Activated T-helper 17 cell treated with anti-CD3 and anti-CD28 coated beads, Interleukin-2, amount 50 U/mL, for 72 hours (primary cell): ENCODE measurements at places on chromosomes 4 and X. TPM values are rescaled to one million over a fixed set of nuclear protein-coding genes. Genes with fewer than 3 reads are reported as not detected.

DNA sequence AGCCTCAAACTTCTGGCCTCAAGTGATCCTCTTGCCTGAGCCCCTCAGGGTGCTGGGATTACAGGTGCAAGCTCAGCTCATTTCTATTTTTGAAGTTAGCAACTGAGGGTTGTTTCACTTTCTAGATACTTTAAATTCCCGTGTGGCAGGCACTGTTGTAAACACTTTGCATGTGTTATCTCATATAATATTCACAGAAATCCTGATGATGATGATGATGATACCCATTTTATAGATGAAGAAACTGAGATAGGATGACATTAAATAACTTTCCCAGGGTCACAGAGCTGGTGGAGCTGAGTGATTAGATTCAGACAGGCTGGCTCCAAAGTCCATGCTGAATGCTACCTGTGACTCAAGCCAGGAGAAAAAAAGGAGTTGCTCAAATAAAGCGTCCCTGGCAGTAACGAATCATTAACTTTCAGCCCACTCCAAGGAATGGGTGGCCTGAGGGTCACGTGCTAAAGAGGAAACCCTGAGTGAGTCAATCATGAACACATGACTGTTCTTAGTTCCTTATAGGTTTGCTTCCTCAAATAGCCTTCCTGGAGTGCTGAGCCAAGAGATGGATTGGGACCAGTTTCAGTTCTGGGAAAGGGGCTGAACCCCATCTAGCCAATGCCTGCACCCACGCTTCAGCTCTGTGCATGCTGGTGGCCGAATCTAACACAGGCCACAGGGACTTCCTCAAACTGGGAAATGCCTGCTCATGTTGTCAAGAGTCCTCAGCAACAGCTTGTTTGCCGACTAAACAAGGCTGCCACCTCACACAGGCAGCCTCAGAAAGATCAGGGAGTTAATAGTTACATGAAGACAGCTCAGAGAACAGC, 52.8 kb downstream of the RBM47 start:
- ATAC-seq = peak; percentile 71

DNA sequence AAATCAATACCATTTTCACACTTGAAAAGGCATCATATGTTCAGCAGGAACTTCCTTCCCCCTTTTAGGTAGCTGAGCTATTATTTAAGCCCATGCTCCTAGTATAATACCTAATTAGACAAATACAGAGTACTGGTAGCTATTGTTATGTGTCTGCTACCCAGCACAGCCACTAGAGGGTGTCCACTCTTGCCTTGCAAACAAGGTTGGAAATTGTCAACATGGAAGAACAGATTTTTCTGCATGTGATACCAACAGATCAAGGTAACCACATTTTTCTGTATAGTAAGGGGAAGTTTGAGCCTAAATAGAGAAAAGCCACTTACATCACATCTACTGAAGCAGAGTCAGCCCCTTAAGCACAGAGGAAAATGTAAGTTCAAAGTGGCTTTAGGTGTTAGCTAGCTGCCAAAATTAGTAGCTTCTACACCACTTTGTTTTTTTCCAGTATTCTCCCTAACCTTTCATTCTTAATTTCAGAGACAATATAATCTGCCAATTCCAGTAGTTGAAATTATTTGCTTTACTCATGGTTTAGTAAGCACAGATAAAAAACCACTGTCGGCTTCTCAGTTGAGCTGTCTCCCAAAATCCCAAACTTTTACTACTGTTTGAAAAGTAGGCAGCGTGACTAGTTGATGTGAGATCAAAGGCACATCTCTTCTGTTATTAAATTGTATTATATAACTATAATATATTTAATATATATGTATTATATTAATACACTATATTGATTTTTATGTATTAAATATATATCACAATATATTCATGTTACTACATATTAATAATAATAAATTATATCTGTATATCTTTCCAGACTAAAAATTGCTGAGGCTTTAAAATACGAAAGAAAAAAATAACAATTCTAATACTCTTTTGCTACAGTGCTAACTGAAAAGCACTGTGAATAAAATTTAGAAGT, 38.2 kb downstream of the EDNRA start:
- peak; percentile 43 for ATAC-seq

DNA sequence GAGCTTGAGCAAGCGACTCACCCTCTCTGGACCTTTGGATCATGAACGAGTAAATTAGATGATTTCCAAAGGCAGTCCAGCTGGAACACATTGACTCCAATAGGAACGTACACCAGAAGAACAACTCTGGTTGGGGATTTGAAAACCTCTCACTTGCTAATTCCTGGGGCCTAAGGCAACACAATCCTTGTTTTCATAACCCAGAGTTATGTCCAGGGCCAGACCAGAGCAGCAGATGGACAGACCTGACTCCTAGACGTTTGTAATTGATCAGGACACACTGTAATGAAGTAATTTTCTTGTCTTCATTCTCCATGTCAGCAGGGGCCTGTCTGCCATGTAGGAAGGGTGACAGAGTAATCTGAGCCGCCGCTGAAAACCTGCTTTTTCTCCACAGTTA, 283.9 kb downstream of the IDS start:
- no peak for ATAC-seq

GRCh38 chrX:26845056-26845455, 618.1 kb downstream of the PPP4R3C start:
- ATAC-seq = no peak

DNA sequence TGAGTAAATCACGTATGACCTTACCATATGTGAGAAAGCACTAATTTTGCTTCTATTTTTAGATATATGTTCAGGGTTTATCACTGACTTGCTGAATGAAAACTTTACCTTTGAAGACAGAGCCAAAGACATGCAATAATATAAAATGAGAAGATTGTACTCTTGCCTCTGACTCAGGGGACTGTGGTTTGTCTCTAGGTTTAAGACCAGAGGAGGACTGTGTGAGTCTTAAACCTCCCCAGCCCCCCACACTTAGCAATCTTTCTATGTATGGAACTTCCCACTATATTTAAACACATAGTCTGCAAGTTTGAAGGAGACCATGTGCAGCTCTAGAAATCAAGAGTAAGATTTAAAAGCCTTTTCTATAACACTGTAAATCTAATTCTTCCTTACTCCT, 368.7 kb upstream of the FAM241A start:
- ATAC-seq = no peak

GRCh38 chrX:51334276-51334675, 1.7 kb downstream of the NUDT10 start:
- ATAC-seq = no peak

DNA sequence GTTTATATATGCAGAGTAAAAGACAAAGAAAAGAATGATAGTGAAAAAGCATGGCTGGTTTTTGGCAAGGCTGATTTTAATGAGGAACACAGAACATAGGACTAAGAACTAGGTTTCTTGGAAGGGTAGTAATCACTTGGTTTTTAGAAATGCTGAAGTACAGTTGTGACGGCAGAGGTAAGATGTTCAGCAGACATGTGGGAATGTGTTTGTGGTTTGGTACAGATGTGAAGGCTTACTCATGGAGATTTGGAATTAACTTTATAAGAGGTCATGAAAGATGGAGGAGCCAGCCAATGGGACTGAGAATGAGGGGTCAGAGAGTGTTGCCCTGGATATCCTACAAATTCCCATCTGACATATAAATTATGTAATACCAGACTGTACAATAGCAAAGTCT, 243.6 kb downstream of the NPFFR2 start:
- no peak for ATAC-seq

- no peak for ATAC-seq
These were observed 5.6 kb upstream of the AMOT start for GRCh38 chrX:112846187-112846586.

DNA sequence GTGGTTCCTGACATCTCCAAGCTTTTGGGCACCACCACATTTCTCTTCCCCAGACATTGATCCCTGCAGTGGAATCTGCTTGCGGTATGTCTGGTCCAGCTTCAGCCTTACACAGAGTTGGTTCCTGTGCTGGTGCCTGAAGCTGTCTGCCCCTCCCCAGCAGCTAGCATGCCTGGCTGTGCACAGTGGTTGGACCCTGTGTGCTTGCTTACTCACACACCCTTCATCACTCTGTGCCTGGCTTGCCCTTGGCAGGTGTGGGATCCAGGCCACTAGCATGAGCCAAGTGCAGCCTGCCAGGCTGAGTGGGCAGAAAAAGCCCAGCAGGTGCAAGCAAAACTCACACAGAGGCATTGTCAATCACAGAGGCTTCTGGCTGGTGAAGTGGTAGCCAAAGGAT, 473.8 kb downstream of the ACTRT1 start:
- no peak for ATAC-seq

GRCh38 chr4:184010696-184011095, 105.6 kb downstream of the STOX2 start:
- ATAC-seq = no peak

DNA sequence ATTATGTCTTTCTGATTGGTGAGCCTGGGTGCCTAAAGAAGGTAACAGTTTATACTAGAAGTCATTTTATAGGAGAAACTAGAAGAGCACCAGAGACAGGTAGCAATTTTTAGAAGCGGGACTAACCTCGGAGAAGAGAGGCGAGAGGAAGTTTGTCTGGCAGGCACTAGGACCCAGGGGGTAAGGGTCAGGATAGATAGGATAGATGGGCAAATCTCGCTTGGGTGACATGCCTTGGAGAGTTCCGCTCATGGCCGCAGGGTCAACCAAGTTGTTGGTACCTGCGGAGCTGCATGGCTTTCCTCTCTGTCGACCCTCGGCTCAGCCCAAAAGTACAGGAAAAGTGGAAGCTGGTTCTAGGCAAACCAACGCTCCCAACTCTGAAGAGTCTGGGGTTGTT, 11.3 kb downstream of the PI4K2B start:
- ATAC-seq = no peak

GRCh38 chr4:16263056-16263455, 36.8 kb upstream of the TAPT1 start:
- ATAC-seq = no peak

DNA sequence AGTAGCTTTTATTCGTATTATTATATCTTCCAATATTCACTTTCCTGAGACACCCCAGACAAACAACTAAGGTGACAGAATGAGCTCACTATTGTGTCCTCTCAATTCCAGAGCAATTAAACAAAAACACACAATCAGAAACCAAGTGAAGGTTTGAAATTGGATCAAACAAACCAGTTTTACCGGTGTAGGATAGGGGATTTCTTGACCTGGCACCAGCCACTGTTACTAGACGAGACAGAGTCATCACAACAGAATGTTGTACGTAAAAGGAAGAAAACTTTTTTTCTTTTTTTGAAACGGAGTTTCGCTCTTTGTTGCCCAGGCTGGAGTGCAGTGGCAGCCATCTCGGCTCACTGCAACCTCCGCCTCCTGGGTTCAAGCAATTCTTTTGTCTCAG, 43.7 kb downstream of the LDOC1 start:
- no peak for ATAC-seq

GRCh38 chr4:41174444-41174843, 39.9 kb downstream of the APBB2 start:
- no peak for ATAC-seq

DNA sequence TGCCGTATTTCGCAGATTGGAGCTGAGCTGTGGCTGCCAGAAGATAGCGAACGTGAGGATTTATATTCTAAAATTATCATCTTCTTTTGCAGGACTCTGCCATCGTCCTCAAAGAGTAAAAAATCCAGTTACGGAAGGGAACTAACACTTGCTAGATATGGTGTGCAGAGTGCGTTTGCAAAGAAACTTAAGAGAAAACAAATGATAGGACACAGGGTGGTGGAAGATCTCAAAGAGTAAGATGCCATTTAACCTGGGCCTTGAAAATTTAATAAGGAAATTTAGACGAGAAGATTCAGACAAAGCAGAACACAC, 566 bp downstream of the LARP7 start:
- ATAC-seq = no peak

GRCh38 chrX:30533835-30534234, 43.7 kb downstream of the TASL start:
- ATAC-seq = no peak

DNA sequence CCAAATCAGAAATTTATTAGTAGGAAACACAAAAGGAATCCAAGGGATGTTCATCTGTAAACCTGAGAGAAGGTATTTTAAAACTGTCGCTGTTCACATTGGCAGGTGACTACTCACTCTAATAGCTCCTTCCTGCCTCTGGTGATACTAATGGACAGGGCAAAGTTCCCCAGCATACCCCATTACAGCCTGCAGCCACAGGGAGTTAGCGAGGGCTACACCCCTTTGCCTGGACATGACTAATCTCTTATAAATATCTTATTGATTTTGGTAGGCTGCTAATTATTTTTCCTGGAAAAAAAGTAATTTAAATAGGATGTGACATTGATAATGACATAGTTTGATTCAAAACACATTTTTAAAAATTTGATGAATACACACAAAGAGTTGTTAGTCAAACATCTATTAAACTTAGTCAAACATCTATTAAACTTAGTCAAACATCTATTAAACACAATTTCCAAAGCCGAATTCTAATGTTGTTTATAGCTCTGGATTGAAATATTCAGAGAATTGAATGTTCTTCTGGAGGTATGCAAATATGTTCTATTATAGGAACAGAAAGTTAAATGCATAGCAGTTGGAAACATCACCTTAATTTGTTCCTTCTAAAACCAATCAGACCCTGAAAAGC, 83.0 kb upstream of the CBR4 start:
- no peak for ATAC-seq

DNA sequence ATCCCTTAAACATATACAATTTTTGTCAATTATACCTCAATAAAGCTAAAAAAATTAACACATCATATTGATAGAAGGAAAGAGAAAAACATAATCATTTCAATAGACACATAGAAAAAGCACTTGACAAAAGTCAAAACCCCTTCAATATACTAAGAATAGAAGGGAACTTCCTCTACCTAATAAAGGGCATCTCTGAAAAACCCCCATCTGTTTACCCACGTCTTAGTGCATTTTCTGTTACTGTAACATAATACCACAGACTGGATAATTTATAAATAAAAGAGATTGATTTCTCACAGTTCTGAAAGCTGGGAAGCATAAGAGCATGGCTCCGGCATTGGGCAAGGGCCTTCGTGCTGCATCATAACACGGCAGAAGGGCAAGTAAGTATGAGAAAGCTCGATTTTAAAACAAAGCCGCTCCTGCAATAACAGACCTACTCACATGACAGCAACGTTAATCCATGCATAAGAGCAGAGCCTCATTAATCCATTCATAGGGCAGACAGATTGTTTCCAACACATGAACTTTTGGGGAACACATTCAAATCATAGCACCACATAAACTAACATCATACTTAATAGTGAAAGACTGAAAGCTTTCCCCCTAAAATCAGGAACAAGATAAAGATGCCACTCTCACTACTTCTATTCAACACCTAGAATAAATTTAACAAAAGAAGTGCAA, 15.7 kb downstream of the STEEP1 start:
- ATAC-seq = no peak

Gene MRFAP1L1
- total RNA-seq = 53.6 TPM

Gene GRIA2
- total RNA-seq = not detected

Gene IGSF1
- total RNA-seq = not detected

Gene OTC
- not detected for total RNA-seq

Gene KDR
- not detected for total RNA-seq

Gene NSUN7
- total RNA-seq = not detected

Gene CSAG3
- not detected for total RNA-seq

Gene FHDC1
- total RNA-seq = 0.48 TPM

Gene ERAS
- 0.26 TPM for total RNA-seq

Gene SSX1
- total RNA-seq = not detected

Gene SLIT2
- not detected for total RNA-seq

Gene CLCN4
- total RNA-seq = 0.19 TPM
